ENCODE measurements at places on chromosomes 11 and 22. TPM values are rescaled to one million over a fixed set of nuclear protein-coding genes. Genes with fewer than 3 reads are reported as not detected.
A peak's percentile ranks its signal among the peaks of the same experiment; 100 is the strongest.

DNA sequence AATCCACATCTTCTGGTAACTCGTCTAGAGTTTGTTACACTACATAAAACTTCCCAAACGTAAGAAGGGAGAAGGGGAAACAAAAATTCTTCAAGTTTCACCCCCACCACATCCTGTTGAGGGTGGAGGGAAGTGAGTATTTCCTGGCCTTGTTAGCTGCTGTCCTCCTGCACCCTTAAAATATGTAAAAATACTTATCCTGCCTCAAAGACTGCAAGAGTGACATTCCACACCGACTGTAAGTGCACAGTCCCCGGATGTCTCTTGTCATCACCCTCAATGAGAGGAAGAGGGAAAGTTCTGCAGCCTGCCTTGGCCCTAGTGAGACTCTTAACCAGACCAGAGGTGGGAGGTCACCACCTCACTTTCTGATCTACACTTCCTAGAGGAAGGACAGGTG lies 3.3 kb downstream of the TMEM121B start:
- DNase-seq, result no peak

The OR5AP2 gene
- total RNA-seq, result not detected

The MOGAT2 gene
- total RNA-seq, result not detected

DNA sequence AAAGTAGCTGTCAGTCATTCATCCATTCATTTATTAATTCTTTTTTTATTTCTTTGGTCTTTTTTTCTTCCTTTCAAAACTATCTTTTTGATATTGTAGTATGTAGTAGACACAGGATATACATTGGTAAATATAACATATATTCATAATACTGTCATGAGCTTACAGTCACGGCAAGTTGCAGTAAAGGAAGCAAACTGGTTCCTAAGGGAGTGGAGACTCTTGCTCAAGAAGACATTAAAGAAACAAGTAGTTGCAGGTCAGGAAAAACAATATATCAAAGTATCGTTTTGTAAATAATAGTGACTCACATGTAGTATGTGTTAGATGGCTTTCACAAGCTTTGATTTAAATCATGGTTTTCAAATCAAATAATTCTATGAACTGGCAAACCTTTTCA lies 7.5 kb downstream of the OR5AR1 start:
- DNase-seq, result no peak

- DNase-seq, result no peak
Measured at GRCh38 chr11:47399860-47400767, 8.3 kb upstream of the SLC39A13 start.

DNA sequence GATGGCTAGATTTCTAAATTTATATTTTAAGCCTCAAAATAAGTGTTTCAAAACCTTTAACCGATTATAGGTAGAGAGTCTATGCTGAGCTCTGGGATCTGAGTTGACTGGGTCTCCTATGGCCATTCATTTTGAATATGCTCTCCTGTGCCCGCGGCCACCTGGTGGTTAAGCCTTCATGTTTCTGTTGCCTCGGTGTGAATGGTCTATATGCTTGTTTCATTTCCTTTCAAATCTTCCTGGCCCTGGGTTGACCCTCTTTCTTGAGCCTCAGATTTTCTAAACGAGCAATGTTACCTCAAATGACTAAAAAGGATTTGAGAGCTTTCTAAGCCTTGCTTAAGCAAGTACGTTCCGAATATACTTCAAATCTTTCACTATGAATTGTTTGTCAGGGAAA lies 789.4 kb upstream of the KIRREL3 start:
- DNase-seq, result peak; percentile 57

The SLC6A5 gene
- not detected for total RNA-seq

DNA sequence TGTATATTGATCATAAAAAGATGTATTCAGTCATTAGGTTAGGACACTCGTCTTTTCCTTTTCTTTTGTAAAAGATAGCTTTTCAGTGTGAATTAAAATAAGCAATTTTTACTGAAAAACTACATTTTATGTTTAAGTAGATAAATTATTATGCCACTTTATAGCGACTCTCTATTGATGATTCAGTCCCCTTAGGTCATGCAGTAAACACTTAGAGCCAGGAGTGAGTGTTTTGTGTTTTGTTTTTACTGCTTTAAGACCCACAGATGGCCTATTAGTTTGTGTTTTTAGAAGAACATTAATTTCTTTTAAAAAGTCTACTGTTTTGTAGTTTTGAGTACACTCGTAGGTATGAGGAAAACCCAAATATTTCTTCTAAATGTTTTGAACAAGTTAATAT lies 86.6 kb downstream of the YAP1 start:
- no peak for DNase-seq

The WT1 gene
- 0.61 TPM for total RNA-seq

The NOX4 gene
- total RNA-seq, result not detected

The TCN1 gene
- not detected for total RNA-seq

DNA sequence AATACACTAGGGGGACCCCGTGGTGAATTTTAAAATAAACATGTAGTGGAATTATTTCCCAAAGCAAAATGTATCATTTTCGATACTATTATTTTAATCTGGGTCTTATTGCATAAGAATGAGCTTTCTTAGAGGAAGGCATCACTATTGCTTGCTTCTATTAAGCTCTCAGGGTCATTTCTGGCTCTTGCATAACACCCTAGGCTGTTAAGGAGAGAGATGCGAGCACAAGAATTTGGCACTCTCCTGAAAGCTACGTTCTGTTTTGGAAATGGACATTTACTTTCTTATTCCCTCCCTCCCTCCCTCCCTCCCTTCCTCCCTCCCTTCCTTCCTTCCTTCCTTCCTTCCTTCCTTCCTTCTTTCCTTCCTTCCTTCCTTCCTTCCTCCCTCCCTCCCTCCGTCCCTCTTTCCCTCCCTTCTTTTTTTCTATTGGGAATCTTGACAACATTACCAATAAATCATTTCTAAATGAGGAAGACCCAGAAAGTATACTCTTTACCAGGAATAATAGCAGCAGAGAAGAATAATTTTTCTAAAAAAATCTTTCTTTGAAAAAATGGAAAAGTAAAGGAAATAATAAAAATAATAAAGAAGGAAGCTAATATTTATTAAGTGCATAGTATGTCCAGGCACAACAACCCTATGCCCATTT lies 83.6 kb upstream of the BDNF start:
- DNase-seq, result no peak

DNA sequence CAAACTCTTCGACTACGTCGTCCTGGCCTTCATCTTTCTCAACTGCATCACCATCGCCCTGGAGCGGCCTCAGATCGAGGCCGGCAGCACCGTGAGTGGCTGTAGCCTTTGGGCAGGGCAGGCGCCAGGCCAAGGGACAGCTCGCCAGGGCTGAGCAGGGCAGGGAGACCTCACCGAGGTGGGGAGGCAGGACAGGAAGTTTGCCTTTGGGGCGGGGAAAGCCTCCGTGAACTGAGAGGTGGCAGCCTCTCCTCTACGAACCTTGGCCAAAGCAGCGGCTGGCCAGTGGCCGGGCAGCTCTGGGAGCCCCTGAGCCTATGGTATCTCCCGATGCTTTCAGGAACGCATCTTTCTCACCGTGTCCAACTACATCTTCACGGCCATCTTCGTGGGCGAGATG lies 93.2 kb downstream of the CACNA1I start:
- DNase-seq, result no peak

DNA sequence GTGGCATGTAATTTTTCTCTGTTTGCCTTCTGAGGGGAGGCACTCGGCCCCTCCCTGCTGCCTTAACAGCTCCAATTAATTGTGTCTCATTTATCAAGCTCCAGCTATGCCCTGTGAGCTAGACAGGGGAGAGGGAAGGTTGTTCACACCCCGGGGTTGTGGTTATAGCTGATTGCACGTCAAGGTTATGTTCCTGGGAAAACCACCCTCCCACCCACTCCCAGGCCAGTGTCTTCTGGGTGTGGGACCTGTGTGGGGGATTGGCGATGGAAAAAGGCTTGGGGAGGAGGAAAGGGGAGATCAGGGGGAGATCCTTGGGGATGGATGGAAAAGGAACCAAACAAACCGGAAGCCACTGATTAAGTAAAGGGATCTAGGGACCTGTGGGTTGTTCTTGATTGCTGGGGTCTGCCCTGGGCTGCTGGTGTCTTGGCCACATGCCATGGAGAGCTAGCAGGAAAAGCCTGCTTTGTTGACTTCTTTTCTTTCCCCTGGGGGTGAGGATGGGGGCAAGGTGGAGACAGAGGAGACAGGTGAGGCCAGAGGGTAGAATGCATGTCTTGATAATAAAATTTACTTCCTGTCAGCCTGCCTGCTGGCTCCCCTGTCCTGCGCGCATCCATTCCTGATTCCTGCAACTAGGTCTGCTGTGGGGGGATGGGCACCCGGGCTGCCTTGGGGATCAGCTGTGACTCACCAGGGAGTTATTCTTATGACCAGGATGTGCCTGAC lies 13.5 kb upstream of the SORL1-AS1 start:
- peak; percentile 98 for DNase-seq

DNA sequence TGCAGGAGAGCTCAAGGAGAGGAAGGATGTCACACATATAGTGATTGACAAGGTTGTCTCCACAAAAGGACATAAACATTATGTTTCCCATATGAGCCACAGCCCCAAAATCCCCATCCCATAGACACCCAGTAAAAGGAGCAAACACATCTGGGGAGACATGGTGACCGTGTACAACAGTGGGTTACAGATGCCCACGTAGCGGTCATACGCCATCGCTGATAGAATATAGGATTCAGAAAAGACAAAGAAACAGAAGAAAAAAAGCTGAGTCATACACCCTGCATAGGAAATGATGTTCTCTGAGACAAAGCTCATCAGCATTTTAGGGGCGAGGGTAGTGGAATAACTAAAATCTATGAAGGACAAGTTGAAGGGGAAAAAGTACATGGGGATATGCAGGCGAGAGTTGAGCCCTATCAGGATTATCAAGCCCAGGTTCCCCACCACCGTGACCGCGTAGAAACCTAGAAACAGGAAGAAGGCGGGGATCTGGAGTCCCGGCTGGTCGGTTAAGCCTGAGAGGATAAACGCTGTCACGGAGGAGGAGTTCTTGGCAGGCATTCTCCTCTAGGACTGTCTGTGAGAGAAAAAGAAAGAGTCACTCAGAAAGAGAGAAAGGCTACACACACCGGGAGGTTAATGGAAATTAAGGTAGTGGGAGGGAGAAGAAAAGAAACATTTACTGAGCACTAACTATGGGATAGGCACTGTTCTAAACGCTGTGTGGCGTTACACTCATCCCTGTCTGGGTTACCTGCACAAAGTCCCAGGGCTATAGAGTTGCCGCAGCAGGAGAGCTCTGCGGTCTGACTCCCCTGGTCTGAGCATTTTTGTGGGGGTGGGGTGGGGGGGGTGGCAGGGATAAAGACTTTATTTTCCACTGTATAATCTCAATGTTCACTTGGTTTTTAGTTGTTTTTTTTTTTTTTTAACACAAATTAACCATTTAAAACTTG lies 36.1 kb upstream of the OR8B8 start:
- DNase-seq, result peak; percentile 73

- DNase-seq, result no peak
Measured at GRCh38 chr11:45073685-45074141, 72.7 kb upstream of the PRDM11 start.

DNA sequence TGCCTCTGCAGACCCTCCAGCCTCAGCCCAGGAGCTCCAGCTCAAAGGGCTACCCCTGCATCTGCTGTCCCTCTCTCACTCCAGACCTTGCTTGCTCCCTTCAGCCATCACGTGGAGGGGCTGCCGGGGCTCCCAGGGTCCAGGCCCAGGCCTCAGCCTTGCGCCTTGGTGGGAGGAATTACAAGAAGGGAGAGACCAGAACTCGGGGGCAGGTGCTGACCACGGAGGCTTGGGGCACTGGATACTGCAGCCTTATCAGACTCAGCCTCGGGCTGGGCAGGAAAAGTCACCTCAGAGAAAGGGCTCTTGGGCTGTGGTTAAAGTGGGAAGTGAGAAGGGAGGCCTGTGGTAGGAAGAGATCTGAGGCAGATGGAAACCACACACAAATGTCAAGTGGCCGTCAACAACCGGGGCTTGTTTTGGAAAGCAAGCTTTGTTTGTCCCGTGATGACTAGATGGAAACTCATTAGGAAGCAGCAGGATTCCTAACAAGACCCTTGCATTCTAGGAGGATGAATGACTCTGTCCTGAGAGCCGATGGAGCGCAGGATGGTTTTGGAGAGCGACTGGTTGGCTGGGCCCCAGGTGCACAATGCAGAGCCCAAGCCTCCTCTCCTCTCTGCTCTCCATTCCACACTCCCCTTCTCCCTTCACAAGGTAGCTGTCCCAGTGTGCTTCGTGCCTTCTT lies 1321.7 kb downstream of the TBC1D22A start:
- no peak for DNase-seq

DNA sequence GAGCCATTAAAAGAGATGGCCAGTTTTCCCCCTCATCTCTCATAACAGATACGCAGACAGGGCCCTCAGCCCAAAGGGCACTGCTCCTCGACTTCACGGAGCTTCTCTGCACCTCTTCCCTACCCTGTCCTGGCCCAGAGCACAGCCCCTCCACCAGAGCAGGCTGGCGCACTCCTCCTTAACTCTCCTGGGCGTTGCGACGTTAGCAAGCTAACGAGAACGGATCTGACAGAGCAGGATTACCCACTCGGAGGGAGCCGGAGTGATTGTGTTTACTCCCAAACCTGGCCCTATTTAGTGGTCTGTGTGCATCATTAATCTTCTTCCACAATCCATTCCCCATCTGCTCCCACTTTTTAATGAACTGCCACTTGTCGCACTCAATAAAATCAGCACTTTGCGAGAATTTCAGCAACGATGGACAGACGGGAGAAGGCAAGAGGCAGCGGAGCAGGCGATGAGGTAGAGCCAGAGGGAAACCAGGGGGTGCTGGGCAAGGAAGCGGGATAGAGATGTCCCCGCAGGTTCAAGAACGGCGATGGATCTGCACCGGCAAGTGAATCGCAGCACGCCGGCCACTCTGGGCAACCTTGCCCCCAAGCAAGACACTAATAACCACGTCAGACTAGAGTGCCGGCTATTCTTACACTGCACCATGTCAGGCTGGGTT lies 159.4 kb downstream of the BUD13 start:
- no peak for DNase-seq

DNA sequence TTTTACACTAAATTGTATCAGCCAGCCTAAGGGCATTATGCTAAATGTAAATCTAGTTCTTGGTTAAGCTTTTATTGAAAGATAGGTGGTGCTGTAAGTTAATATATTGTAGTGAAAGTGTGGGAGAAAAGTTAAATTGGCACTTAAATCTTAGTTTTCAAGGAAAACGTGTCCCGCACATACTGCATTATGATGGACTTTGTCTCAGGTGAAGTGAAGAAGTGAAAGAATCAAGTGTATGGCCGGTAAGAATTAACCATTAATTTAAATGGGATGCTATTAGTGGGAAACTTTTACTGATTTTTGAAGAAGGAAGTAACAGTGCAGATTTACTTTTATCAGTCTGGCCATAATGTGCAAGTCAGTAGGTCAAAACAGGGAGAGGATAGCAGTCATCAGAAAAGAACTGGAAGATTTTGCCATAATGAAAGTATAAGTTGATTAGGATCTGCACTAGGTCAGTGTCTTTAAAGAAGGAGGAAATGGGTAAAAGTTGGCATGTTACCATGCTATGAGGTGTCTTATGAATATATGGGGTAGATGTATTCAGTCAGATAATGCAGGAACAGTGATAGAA lies 81.6 kb downstream of the PDHX start:
- DNase-seq, result peak; percentile 21

DNA sequence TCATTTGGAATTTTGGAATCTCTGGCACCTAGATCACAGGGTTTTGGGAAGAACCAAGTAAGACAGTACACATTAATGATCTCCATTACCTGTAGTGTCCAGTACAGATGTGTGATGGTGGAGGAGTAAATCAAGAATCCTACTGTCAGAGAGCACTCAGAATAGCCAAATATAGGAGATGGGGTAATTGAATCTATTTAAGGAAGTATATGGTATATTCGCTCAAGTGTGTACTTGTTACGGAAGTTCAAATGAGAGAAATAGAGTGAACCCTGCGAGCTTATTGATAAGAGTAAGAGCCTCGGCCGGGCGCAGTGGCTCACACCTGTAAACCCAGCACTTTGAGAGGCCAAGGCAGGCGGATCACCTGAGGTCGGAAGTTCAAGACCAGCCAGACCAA lies 2.2 kb downstream of the SPCS2 start:
- DNase-seq, result no peak
